ENCODE measurements at places on chromosomes 4 and X.

GRCh38 chrX:49043987-49044281 lies 777 bp upstream of the TFE3 start:
- no peak for DNase-seq

DNA sequence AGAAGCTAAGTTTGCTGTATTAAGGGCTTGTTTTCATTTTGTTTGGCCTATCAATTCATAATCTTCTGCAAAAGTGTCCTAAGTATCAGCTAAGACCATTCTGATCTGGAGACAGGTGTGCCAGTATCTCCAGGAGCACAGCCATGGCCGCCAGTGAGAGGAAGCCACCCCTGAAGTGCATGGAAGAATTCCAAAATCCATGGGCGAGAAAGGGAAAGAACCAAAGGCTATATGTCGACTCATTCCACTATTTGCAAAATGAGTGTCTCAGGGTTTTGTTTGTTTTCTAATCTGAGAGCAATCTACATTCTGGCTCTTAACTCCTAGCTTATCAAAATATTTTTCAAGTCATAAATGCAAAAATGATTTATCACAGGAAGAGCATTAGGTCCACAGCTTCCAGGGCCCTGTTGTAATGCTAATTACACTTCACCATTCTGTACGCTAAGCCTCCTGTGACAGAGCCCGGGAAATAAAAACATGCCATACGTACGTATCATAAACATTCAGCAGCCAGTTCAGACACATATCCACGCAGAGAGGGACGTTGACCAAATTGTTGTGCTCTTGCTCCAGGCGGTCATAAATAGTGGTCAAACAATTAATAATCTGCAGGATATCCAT lies 137.3 kb upstream of the FTHL17 start:
- DNase-seq, result no peak

DNA sequence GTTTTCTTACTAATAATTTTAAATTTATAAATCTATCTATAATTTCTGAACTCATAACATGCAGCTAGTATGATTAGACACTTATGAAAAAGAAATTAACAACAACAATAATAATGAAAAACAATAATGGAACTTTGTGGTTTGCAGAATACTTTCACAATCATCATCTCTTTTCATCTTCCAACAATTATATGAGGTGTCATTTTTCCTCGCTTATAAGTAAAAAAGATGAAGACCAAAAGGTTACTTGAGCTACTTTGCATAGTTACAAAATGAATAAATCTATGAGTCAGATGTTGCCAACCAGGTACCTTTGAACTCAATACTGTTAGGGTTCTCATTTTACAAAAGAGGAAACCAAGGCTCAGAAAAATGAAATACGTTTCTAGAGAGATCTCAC lies 98.5 kb upstream of the ELOVL6 start:
- no peak for DNase-seq

DNA sequence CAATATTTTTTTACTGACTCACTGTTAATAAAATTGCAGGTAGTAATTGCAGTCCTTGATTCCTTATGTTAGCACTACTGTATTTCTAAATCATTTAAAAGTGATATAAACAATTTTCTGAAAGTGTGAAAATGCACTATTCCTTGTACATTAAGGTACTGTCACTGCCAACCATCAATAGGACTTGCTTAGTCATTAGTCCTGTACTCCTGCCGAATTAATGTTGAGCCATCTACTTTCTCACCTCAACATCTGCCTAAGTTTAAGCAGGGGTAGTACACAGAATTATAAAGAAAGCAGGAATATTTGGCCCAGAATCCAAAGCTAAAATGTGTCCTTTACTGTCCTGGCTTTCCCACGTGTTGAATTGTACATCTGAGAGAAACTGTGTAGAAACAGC lies 87.0 kb upstream of the TRPC3 start:
- DNase-seq, result no peak

DNA sequence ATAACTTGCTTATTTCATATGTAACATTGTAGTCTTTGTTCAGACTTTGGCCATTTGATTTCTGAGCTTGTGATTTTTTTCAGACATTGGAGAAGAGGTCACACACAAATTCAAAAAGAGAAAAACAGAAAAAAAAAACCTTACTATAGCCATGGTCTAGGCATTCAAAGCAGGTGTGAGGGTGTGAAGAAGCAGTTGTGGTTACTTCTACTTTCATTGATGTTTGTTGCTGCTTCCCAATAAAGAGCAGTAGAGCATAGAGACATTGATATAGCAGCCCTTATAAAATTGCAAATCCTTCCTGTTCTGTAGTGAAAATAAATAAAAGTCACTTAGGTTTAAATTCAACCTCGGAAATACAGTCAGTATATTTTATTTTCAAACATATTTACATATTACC lies 671.6 kb downstream of the GRXCR1 start:
- DNase-seq, result no peak

DNA sequence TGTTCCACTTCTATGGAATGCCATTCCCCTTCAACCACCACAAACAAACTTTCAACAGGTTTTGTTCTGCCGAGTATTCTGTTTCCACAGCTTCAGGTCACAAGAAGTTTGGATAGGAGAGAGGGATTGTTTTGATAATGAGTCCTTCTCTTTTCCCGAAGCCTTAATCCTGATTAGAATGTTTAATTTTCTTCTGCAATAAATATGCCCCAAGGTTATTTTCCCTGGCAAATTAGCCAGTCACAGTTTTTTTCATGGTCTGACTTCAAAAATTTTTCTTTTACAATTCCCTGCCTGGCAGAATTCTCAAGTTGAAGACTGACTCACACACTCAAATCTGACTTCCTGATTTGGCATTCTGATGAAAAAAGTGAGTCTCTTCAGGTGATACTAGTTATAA lies 33.1 kb upstream of the EDNRA start:
- no peak for DNase-seq

GRCh38 chrX:119692191-119693039 lies 553 bp downstream of the SEPTIN6 start:
- DNase-seq, result no peak

DNA sequence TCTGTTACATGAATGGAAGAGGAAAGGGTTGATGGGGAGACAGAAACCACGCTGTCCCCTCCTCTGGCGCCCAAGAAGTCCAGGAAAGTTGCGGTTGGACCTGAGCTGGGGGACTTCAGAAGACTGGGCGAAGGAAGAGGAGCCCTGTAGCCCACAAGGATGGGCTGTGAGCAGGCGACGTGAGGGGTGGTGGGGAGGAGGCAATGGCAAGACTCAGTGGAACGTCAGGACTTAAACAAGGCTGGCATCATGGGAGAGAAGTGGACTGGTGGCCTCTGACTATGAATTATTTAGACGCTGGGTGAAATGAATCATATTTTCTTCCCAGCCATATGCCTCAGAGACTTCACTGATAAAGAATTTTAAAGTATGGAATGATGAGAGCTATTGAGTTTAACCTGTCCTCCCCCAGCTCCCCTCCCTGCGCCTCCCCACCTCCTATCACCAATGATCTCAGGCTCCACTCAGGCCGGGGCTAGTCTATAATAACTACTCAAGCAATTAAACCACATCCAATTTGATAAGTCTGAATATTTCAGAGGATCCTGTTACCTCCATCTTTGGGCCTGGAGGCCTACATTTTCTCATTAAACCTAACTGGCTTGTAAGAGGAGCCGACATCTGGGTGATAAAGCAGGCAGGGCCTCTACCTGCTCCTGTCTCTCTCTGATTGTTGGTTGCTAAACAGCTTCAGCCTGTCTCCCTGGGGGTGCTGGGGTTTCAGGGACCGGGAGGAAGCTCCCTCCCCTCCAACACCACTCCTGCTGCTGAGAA lies 63.6 kb downstream of the SMIM20 start:
- DNase-seq, result no peak

- DNase-seq, result no peak
Observed at GRCh38 chr4:26826721-26827120, 33.9 kb upstream of the STIM2 start.

DNA sequence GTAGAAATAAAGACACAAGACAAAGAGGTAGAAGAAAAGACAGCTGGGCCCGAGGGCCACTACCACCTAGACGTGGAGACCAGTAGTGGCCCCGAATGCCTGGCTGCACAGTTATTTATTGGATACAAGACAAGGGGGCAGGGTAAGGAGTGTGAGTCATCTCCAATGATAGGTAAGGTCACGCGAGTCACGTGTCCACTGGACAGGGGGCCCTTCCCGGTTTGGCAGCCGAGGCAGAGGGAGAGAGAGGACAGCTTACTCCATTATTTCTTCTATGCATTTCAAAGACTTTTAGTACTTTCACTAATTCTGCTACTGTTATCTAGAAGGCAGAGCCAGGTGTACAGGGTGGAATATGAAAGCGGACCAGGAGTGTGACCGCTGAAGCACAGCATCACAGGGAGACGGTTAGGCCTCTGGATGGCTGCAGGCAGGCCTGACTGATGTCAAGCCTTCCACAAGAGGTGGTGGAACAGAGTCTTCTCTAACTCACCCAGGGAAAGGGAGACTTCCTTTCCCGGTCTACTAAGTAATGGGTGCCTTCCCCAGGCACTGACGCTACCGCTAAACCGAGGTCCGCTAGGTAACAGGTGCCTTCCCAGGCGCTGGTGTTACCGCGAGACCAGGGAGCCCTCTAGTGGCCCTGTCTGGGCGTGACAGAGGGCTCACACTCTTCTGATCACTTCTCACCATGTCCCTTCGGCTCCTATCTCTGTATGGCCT lies 44.9 kb downstream of the ZBTB49 start:
- DNase-seq, result no peak

DNA sequence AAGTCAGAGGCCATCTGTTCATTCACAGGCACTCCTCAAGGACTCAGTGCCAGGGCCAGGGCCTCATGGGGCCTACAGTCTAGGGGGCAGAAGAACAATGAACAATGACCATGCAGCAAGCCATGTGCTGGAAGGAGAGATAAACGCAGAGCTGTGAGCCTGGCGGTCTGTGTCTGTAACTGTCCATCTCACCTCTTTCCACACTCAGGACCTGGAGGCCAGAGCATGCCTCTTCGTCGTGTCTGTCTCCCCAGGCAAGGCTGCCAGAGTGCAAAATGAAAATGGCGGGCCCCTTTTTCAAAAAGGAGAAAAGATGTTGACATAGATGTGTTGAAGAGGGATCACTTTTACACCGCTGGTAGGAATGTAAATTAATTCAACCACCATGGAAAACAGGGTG lies 78.5 kb downstream of the MSX1 start:
- DNase-seq, result peak; percentile 67

DNA sequence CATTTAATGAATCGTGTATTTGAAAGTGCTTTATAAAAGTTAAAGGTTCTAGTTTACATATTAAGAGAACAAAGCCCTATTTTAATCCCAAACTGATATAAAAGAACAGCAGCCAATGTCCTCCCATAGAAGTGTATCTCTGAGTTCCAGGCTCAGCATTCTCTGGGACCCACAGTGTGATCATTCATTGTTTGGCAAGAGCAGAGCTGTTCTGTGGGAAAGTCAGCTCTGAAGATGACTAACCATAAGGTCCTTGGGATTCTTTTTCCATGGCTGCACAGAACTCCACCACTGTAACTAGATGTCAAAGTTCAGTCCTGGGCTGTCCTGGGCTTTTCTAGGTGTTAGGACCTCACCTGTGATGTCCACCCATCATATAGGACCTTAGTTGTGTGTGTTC lies 157.0 kb upstream of the TLL1 start:
- DNase-seq, result no peak

- no peak for DNase-seq
Observed at GRCh38 chrX:44459501-44459900, 83.2 kb downstream of the FUNDC1 start.

GRCh38 chr4:2849267-2850152 lies 5.9 kb downstream of the ADD1 start:
- no peak for DNase-seq

GRCh38 chr4:5843573-5844530 lies 49.0 kb downstream of the CRMP1 start:
- no peak for DNase-seq

DNA sequence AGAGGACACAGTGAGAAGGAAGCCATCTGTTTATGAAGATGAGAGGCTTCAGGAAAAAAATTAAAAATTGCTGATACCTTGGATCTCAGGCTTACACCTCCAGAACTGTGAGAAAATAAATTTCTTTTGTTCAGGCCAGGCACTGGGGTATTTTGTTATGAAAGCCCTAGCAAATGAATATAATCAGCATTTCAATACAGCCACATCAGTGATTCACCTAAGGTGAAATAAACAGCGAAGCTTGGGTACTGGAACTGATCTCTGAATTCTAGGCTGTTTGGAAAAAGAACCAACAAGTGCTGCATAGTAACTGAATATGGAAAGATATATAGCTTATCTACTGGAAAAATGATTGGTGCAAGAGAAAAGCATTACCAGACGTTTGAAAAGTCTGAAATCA lies 88.5 kb downstream of the PDS5A start:
- no peak for DNase-seq

- DNase-seq, result no peak
Observed at GRCh38 chr4:57710053-57710452, 599.9 kb upstream of the IGFBP7 start.

DNA sequence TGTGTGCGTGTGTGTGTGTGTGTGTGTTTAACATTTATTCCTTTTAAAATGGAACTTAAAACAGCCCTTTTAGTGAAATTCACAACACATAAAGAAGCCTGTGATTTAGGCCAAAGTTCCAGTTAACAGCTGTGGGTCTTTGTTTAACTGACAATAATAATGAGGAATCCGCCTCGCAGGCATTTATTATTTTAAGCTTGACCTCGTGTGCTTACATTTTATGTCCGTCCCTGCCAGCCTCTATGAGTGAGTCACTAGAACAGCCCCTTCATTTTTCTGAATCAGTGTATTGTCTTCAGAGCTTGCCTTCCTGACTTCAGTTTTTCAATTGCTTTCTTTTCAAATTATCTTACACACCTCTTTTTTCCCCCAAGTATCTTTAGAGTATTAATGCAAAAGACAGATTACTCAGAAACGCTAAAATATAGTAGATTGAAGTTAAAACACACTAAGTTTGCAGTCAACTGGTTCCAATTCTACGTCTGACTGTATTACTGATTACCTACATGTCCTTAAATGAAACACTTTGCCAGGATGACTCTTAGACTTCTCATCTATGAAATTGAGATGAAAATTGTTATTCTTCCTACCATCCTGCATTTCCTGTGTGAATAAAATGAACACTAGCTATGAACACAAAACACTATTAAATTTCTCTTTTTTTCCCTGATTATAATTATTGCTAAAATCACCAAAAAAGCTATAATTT lies 319.6 kb upstream of the HS3ST1 start:
- DNase-seq, result no peak

DNA sequence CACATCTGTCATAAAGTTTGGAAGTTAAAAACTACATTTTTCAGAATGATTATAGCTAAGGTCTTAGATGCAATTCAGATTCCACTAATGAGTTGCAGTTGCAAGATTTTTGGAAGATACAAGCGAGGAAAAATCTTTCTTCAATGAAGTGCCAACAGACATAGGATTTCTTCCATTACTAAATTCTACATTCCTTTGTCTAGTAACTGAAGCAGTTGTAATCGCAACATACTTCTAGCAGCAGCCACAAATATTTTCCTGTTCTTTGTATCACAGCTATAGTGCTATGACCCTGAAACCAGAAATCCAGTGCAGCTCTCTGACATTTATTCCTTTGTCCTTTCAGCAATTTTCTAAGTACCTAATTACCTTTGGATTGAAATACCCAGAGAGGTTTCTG lies 225.2 kb upstream of the SLIT2 start:
- no peak for DNase-seq

GRCh38 chrX:5236096-5236495 lies 992.6 kb downstream of the NLGN4X start:
- DNase-seq, result no peak

GRCh38 chr4:5260121-5260520 lies 208.8 kb downstream of the STK32B start:
- no peak for DNase-seq
